Progenitor cell of endocrine pancreas (in vitro differentiated cells): ENCODE measurements at places on chromosomes 7 and 10.

GRCh38 chr10:99370993-99371392 lies 41.8 kb downstream of the CNNM1 start:
- no peak for DNase-seq

DNA sequence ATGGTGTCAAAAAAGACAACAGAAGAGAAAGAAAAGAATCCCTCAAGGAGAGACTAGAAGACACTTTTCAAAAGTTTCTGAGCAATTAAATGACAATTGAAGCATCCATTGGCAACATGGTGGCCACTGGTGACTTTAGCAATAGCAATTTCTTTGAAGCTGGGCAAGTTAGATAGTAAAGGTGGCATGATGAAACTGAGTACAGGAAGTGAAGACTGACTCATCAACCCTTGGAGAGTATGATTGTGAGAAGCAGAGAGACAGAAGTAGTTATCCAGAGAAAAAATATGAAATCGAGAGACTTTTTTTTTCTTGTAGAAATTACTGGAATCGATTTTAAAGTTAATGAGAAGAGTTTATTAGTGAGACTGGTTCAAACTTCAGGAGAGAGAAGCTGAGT lies 52.5 kb downstream of the DGKB start:
- DNase-seq, result no peak

- no peak for DNase-seq
Measured at GRCh38 chr7:66453340-66453739, 175.3 kb upstream of the KCTD7 start.

- no peak for DNase-seq
Measured at GRCh38 chr7:99380032-99380822, 5.7 kb downstream of the ARPC1B start.

- DNase-seq, result no peak
Measured at GRCh38 chr10:112202561-112203241, 19.1 kb upstream of the GPAM start.

DNA sequence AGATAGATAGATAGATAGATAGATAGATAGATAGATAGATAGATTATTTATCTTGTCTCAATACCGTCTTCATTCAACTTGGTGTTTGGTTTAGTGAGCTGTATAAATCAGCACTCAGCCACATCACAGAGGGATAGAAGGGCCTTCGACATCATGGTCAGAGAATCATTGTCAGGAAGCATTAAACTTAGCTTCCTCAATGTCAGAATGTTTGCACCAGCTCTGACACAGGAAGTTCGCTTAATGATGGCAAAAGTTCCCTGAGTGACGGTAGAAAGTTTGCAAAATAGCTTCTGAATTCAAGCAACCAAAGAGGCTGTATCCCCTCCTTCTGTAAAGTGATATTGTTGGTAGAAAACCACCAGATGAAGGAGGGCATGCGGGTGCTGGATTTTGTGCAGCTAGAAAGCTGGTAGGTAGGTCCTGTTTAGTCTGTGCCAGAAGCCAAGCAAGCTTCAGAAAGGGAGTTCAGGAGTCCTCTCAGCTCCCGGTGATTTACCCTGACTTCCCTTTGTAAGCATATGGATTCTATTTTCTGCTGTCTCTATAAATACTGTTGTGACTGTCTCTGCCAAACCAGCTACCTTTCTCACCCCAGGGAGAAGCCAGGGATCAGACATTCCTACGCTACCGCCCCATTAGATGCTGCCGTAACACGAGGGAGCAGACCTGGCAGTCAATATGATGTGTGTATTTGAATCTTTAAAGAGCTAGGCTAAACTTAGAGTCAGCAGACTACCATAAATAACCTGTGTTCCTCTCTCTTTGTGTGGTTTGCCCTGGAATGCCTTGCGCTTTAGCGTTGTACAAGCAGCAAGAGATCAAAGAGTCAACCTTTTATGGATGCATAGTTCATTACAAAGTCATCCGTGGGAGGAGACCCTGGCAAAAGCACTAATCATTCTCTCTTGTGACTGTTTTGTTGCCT lies 200.5 kb upstream of the KIAA1217 start:
- DNase-seq, result no peak

DNA sequence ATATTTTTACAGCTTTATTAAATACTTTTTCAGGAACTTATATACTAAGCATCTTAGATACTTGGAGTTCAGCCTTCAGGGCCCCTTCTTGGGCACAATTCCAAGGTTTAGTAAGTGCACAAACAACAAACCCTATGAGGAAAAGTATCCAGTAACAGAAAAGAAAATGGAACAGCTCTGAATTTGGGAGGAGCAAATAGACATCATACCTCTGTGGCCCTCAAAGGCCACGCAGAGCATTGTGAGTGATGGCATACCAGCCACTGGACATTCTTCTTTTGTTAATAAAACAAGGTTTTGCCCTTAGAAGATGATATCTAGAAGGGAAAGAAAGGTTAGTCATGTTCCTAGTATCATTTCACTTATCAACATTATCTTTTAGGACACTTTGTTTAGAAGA lies 46.0 kb downstream of the ST7 start:
- no peak for DNase-seq

GRCh38 chr7:87850836-87851593 lies 25.1 kb downstream of the SLC25A40 start:
- no peak for DNase-seq

DNA sequence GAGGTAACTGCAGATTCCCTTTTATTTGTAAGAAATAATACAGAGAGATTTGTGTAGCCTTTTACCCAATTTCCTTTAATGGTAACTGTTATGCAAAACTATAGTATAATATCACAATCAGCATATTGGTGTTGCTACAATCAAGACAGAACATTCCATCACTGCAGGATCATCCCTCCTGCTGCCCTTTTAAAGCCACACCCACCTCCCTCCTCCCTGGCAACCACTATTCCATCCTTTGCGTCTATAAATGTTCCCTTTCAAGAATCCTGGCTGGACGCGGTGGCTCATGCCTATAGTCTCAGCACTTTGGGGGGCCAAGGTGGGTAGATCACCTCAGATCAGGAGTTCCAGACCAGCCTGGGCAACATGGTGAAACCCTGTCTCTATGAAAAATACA lies 13.2 kb downstream of the ACBD7 start:
- no peak for DNase-seq

DNA sequence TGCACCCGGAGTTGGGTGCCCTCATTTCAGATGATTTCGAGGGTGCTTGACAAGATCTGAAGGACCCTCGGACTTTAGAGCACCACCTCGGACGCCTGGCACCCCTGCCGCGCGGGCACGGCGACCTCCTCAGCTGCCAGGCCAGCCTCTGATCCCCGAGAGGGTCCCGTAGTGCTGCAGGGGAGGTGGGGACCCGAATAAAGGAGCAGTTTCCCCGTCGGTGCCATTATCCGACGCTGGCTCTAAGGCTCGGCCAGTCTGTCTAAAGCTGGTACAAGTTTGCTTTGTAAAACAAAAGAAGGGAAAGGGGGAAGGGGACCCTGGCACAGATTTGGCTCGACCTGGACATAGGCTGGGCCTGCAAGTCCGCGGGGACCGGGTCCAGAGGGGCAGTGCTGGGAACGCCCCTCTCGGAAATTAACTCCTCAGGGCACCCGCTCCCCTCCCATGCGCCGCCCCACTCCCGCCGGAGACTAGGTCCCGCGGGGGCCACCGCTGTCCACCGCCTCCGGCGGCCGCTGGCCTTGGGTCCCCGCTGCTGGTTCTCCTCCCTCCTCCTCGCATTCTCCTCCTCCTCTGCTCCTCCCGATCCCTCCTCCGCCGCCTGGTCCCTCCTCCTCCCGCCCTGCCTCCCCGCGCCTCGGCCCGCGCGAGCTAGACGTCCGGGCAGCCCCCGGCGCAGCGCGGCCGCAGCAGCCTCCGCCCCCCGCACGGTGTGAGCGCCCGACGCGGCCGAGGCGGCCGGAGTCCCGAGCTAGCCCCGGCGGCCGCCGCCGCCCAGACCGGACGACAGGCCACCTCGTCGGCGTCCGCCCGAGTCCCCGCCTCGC lies at the start of gene EGFR:
Gene EGFR, plus strand, starts transcription at position 657 of the 830 bp plus-strand sequence. CDS start 261 bp downstream, outside the sequence.
- peak; percentile 68 for DNase-seq

DNA sequence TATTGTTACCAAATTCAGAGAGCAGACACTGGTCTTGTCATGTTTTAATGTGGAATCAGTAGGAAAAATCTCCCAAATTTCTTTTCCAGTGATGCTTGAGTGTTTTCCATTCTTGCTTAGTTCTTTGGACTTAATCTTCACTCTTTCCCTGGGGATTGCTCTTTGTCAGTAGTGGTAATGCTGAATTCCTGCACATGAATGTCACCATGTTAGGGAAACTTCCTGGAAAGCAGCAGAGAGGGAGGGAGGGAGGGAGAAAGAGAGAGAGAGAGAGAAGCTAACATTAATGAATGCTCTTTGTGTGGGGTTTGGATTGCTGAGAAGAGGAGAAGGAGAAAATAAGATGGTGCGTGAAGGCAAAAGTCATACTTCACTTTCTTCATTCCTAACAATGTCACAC lies 295.3 kb upstream of the COBL start:
- no peak for DNase-seq

DNA sequence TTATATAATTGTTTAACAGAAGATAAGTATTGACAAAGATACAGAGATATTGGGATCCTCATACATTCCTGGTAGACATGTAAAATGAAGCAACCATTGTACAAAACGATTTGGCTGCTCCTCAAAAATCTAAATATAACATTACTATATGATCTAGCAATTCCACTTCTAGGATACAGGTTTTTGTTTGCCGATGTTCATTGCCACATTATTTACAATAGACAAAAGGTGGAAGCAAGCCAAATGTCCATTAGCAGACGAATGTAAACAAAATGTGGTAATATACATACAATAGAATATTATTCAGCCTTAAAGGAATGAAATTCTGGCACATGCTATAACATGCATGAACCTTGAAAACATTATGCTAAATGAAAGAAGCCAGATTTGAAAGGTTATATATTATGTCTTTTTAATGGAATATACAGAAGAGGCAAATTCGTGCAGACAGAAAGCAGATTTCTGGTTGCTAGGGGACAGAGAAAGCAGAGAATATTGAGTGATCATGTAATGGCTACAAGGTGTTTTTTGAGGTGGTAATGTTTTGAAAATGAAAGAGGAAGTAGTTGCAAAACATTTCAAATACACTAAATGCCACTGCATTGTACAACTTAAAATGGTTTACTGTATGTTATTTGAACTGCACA lies 44.9 kb downstream of the POLR1F start:
- no peak for DNase-seq

GRCh38 chr10:36475746-36476145 lies 649.7 kb upstream of the ANKRD30A start:
- DNase-seq, result no peak

GRCh38 chr7:83502636-83503035 lies 146.3 kb downstream of the SEMA3E start:
- DNase-seq, result no peak

DNA sequence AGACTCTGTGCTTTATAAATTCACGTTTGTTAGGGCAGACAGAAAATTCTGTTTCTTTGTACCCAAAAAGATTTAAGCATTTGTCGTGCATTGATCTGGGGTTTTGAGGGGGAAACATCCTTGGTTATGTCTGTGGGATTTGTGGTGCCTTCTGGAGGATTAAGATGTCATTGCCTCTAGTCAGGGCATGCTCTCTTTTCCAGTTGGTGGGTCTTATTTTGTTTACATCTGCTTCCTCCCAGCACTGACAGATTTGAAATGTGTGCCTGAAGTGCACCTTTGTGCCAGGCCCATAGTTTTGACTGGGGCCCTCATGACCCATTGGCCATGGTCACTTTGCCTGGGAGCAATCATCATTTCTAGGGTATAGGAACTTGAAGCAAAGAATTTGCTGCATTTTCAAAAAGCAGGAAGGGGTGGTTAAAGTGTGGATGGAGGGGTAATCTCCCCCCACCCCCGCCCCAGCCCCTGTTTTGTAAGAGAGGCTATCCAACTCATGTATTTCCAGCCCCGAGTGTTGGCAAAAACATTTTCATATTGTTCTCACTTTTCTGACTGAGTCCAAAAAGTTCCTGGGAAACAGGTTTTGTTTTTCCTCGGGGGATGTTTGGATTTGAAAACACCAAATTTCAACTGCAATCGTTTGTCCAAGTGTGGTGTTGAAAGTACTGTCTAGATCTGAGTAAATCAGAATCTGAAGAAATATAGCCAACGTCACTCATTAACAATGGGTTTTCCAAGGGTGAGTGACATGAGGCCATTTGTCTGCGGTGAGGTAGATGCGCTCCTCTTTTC lies 388.2 kb upstream of the GALNT17 start:
- DNase-seq, result no peak

DNA sequence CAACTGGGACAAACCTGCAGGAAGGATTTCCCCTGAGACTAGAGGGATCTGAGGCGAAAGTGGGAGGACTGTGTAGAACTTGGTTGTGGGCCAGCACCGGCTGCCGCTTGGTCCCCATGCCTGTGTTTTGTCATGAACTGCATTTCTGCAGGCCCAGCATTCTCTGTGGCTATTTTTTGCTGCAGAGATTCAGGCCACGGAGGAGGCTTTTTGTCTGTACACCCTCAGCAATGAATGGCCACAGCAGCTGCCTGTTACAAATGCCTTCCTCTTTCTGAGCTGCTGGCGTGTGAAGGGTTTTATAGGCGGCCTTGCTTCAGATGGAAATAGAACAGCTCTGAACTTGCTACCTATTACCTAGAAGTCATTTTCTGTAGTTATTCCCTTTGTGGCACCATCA lies 164.4 kb downstream of the SH2D4B start:
- DNase-seq, result no peak

GRCh38 chr10:127498087-127498486 lies 51.0 kb upstream of the NPS start:
- no peak for DNase-seq

DNA sequence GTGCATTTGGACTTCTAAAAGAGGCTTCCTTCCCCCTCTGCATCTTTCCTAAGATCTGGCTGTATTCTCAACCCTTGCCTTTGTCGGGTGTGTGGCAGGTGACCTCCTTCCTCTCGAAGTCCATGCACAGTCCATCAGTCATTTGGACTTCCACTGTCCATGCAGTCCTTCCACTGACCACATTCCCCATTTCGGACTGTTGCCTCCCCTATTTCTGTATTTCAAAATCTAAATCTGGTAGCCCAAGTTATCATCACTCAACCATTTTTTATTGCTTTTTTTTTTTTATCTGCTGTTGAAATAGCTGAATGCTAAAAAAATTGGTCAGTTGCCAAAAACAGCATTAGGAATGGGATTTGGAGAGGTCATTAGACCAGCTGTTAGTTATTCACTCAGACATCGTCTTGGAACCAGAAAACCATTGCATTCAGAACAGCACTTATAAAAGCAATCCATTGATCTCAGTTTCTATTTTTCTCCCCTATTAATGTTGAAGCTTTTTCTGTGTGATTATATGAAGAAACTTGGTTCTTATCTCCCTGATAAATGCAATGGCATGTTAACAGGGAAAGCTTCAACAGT lies 575.6 kb downstream of the KIF20B start:
- no peak for DNase-seq
